Caudate nucleus (tissue), 63 donors: ENCODE measurements at places on chromosomes 2 and 18.

GRCh38 chr2:207640160-207640559 is 15.0 kb upstream of the METTL21A start:
- no peak for DNase-seq

- no peak for DNase-seq
Measured at GRCh38 chr2:46569061-46569560, 89.7 kb downstream of the TMEM247 start.

DNA sequence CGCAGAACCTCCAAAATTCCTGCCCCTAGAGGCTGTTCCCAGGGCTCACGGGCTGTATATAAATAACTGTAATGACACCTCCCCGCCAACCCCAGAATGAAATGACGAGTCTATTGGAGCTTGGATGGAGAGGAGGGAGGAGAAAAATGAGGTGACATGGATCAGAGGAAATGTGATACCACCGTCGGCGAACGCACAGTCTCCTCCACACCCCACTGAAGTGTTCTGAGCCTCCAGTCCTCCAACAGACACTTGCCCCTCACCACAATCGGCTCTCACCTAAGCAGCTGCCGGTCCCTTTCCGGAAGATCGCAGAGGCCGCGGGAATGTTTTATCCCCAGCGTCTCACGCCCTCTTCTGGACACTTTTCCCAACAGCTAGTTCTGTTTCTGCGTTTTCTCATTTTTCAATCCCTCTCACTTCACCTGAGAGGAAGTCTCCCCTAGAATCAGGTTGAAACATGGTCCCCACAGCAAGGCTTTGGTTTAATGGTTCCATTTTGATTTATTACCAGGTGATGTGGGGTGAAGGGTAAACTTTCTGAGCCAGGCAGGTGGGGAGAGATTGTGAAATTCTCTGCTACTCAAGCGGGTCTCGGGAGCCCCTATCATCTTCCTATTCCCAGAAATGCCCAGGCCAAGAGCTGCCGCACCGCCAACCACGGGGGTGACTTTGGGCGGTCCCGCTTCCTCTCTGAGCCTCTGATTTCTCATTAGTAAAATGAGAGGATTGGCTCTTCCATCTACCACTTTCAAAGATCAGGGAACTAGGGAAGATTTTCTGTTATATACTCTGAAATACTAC is 9.1 kb upstream of the MYO5B start:
- no peak for DNase-seq

DNA sequence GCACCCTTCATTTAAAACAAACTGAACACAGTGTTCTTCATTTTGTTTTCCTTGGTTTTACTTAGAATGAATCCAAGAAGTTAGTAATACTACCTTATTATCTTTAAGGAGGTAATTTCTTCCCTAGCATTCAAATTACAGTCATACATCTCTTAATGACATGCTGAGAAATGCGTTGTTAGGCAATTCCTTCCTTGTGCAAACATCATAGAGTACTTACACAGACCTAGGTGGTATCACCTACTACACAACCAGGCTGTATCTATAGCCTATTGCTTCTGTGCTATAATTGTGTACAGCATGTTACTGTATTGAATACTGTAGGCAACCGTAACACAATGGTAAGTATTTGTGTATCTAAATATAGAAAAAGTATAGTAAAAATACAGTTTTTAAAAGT is 8.4 kb upstream of the CABYR start:
- no peak for DNase-seq

DNA sequence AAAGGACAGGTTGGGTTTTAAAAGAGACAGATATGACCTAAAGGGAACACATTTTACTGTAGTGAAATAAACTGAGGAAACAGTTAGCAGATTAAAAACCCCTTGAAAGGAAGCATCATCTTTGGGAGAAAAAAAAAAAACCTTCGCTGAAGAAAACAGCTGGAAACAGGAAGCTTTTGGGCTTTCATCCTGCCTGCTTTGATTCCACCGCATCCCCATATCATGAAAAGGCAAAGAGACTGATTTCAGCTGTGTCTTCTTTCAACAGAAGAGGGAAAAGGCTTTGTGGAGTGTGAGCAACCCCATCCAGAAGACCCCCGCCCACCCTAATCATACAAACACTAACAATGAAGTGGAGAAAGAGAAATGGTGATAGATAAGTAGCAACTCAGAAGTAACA is 86.4 kb downstream of the TCF4 start:
- no peak for DNase-seq

DNA sequence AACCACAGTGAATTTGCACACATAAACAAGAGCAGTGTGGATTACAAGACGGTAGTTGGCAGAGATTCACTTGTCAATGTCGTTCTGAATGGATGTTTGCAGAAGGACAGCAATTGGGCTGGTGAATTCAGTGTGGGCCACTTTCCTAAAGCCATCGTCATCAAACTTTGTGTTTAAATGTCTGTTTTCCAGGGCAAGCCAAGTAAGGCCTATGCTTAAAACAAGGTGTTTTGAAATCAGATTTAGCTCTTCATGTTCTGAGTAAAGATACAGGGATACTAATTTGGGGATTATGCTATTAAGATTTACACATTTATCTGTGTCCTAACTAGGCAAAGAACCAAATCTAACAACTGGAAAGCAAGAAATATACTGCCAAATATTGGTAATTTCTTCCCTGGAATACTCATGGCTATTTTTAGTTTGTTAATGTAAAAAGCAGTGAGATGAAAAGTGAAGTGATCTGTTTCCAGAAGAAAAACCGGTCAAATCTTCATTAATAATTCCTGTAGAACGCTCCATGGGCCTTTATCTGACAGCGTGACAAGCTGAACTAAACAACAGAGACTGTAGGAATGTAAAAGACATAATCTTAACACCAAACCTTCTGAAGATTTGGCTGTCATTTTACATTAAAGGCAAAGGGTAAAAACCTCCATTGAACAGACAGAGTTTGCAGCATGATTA is 175.7 kb downstream of the ICOS start:
- no peak for DNase-seq

DNA sequence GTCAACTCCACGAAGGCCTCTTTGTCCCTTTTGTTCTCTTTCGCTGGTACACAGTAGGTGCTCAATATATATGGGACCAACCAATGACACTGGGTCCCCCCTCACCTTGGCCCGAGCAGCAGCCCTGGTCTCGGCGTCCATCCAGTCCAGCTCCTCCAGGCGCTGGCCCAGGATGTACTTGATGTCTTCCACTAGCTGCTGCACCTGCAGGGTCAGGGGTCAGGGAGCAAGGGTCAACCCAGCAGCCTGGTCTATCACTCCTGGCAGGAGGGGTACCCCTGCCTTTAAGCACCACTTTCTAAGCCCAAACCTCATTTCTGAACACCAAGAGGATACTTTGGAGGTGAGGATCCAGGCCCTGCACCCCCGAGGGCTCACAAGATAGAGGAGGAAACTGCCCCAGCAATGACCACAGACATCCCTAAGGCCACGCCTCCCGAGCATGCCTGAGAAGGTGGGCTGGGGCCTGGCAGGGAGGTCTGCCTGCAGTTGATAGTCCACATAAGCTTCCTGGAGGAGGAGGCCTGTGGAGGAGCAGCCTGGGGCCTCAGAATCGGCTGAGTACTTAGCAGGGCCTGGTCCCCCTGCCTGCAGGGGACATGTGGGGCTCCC is 4.2 kb downstream of the ECEL1 start:
- no peak for DNase-seq

DNA sequence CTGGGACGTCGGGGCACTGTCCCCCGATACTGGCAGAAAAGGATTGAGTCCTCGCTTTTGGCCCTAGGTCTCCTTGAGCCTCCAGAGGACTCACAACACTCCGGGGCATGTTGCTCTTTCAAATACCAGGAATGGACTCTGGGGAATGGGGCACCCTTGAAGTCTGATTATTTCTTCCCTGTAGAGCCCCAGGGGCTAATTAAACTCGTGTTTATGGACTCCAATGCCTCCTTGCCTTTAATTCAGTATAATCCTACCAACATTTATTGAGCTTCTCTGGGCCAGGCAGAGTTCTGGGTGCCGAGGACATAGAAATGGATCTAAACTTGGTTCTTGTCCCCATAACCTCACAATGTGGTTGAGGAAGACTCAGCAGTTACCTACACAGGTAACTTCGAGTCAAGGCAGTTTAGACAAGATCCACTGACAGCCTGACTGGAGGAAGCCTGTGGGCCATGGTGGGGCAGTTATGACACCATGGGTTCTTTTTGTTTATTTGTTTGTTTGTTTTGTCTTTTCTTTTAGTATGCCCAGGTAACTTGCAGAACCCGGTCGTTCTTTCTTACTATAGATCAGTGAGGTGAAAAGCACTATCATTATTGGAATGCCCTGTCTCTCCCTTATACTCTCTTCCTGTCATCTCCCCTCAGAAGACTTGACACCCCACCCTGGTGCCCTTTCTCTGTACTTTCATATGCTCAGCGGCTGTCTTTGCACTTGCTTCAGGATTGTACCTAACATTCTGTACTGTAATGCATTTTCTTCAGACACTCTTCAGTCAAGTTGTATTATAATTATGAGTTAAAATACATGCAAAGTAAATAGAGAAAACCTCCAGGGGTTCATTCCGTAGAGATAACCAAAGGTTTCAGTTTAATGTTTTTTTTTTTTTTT is 3.2 kb downstream of the CFLAR start:
- DNase-seq: no peak

- DNase-seq: peak; percentile 45
Measured at GRCh38 chr18:48663931-48664847, 125.4 kb downstream of the CTIF start.

- no peak for DNase-seq
Measured at GRCh38 chr2:112683550-112684414, 37.0 kb upstream of the NT5DC4 start.

- no peak for DNase-seq
Measured at GRCh38 chr2:239816576-239817467, 208.3 kb downstream of the NDUFA10 start.

GRCh38 chr2:14567561-14567960 is 65.0 kb upstream of the LRATD1 start:
- no peak for DNase-seq

GRCh38 chr2:234111523-234111922 is 61.0 kb downstream of the SPP2 start:
- no peak for DNase-seq

DNA sequence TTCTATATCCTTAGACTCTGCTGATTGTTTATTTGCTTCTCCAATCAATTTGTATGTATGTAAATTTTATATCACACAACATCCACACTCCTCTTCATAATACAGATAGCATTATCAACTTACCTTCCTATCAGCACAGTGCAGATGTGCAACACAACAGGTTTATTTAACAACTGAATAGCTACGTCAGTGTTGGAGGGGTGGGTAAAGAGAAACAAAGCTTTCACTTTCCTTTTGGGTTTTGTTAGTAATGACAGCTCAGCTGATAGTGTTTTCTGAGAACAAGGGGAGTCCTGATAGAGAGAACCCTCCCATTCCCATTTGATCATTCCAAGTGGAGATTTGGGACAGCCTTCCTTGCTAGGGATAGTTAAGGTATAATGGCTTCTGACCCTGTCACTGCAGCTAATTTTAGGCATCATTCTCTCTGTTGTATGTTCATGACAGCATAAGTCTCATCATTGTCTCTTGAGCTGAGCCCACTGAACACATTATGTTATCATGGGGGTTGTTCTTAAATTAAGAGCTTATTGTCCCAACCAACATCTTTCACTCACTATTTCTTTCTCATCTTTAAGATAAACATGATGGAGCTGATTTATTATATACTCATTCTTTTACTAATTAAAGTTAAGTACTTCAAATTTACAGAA is 227.7 kb downstream of the GPD2 start:
- DNase-seq: no peak
